Mucosa of gallbladder (tissue), 1 donor: ENCODE measurements at places on chromosomes 5 and 9. TPM values are rescaled to one million over a fixed set of nuclear protein-coding genes. Genes with fewer than 3 reads are reported as not detected.

TEX48 gene
- not detected for total RNA-seq

GRCh38 chr9:114003758-114004157, 74.3 kb downstream of the AMBP start:
- DNase-seq: peak; percentile 10

DNA sequence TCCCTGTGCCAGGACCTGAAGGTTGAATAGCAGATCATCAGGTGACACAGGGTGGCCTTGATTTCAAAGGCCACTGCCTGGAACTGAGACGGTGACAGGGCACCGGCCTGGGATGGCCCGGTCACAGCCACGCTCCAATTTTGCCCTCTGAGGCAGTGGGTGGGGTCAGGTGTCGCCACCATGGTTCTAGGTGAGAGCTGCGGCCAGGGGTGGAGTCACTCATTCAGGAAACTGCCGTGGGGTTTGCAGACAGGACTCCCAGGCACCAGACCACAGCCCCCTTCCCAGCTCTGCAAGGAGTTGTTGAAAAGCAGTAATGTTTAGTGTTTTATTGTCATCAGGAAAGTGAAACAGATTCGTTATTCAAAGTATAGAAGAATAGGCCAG, 17.3 kb upstream of the RNU6ATAC start:
- DNase-seq: no peak

ZNF366 gene
- 3.1 TPM for total RNA-seq

RELL2 gene
- total RNA-seq: 10.2 TPM

- no peak for DNase-seq
Observed at GRCh38 chr5:113170707-113171106, 194.1 kb downstream of the DCP2 start.

DNA sequence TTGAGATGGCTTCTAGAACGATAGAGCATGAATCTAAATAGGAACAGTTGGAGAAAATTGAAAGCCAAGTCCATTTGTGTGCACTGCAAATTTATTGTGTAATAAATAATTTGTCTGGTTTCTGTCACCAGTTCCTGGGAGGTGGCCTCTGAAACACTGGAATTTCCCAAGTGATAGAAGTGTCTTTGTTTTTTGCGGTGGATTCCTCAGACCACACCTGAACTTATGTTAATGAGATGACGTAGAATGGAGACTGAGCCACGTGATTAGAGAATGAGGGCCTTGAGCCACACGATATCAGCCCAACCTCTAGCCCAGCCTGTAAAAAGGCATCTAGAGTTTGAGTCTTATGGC, 105.1 kb downstream of the MSX2 start:
- no peak for DNase-seq

CDX1 gene
- total RNA-seq: 0.29 TPM

TOMM5 gene
- total RNA-seq: 53.9 TPM

TIGD6 gene
- total RNA-seq: 6.5 TPM

UNC5A gene
- 0.14 TPM for total RNA-seq

DNA sequence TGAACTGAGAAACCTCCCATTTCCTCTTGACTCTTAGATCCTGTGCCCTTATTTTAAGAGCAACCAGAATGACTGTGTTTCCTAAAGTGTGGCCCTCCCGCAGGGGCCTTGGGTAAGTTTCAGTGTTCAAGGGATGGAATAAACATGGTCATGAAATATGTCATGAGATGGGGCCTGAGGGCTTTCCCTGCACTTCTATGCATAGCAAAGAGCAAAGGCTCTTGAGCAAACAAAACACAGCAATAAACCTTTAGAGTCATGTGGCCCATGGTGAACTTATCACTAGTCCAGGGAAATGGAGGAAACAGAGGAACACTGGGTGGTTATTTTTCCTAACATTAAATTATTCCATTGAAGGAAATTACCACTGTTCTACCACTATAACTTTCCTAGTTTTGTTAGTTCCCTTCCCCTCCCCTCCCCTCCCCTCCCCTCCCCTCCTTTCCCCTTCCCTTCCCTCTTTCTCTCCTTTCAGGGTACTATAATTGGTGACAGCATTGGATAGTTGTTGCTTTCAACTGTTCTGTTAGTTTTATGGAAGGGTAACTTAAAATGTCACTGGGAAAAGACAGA, 72.4 kb downstream of the CTSL start:
- no peak for DNase-seq

DNA sequence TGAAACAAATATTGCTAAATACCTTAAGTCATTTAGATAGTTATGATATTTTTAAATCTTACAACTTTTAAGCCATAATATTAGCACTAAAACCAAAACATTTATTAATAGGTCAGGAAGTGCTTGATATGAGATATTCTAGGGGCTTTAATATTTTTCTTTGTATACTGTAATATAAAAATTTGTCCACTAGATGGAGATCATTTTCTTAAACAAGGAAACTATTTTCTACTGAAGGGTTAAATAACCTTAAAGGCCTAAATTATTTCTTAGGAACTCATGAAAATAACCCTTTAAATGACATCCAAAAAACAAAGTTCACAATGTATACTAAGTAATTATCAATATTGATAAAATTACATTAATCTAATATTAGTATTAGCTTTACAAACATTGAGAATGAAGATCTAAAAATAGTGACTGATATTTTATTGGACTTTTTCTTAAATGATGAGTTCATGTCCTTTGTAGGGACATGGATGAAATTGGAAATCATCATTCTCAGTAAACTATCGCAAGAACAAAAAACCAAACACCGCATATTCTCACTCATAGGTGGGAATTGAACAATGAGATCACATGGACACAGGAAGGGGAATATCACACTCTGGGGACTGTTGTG, 635.7 kb downstream of the RAB3C start:
- no peak for DNase-seq

DNA sequence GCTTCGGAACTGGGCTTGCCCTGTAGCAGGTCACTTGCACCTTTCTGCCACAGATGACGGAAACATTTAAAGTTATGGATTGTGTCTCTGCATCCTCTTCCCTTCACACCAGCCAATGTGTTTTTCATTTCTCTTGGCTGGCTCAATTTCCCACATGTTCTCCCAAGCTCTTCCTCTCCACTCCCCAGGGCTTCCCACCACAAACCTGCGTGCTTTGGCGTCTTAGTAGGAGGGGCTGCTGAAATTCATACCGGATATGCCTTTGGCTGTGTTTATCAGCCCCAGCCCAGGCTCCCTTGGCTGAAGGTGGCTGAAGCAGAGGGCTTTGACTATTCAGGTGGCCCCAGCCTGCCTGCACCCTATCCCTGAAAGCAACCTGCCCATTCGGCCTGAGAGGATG, 32.1 kb downstream of the ADRB2 start:
- DNase-seq: no peak

DNA sequence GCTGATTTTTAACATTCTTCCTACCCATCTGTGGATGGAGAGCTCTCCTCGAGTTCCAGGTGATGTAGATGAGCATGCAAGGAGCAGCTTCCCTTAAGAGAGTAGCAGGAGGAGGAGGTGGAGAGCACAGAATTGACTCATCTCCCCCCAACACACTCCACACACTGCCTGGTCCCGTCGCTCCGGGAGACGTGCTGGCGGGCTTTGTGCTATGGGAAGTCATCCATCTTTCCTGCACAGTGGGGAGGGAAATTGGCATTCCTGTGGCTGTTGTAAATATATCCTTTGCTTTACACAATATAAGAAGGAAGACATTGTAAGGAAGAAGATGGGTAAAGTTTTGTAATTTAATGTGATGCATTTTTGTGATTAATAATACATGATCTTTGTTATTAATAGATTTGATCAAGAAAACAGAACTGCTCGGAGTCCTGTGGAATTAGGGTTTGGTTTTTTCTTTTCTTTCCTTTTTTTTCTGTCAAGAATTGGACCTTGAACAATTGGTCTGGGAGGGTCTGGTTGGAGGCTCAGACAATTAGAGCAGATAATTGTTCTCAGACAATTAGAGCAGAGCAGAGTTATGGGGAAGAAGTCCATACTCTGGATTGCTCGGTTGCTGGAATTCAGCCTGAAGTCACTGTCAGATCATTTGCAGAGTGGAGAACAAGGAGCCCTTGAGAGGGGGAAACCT, 297.8 kb downstream of the GADD45G start:
- DNase-seq: no peak

ACOT12 gene
- total RNA-seq: 0.75 TPM

ANGPTL2 gene
- total RNA-seq: 55.2 TPM

DNA sequence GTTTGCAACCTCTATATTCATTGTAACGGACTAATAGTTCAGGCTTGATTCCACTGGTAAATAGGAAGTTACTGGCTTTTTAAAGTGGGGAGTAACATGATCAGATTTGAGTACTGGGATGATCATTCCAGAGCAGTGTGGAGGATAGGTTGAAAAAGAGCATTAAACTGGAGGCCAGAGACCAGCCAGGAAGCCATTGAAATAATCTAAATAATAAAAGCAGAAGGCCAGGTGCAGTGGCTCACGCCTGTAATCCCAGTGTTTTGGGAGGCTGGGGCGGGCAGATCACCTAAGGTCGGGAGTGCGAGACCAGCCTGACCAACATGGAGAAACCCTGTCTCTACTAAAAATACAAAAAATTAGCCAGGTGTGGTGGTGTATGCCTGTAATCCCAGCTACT, 56.0 kb upstream of the MSX2 start:
- no peak for DNase-seq

POLR1E gene
- 19.3 TPM for total RNA-seq

DNA sequence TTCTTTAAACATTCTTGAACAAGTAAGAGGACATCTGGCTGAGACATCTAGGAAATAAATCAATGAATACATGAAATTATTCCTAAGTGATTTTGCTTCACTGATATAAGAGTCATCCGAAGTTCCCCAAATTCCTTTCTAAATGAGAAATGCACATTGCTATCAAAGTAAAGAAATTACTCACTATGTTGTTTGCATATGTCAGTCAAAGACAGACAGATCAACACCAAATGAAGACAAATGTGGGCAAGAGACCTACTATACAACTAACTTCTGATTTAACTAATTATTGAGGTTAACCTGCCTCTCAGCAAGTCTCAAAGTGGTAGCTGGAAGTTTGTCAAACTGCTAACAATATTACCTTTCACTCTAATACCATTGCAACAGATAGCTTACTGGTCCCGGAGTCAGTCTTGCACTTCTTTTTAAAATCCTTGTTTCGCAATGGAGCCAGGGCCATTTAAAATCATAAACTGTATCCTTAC, 13.2 kb downstream of the TUT7 start:
- DNase-seq: no peak

- no peak for DNase-seq
Observed at GRCh38 chr9:89177944-89178829, at the start of gene SHC3. TSS of gene SHC3 (minus strand) at chr9:89178818. CDS start at chr9:89178460, 358 bp downstream.

IL5 gene
- total RNA-seq: not detected

LCN9 gene
- not detected for total RNA-seq

- no peak for DNase-seq
Observed at GRCh38 chr5:143215690-143216089, 187.8 kb downstream of the NR3C1 start.

DNA sequence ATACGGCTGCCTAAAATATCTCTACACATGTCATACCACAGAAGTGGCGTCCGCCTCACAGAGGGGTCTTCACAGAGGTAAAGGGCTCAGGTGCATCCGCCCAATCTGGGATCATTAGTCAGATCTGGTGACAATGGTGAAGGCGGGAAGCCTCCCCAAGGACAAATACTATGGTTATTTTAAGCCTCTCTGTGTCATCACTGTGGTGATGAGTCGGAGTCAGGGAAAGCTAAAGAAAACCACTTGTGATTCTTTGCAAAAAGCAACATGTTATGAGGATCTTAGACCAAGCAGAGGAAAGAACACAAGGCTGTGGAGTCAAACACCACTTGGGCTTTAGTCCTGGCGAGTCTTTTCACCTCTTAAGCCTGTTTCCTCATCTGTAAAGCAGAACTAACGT, 190.4 kb downstream of the DRD1 start:
- DNase-seq: no peak

- no peak for DNase-seq
Observed at GRCh38 chr5:132384506-132385050, 15.1 kb downstream of the SLC22A5 start.

SPATA9 gene
- 0.20 TPM for total RNA-seq

DNA sequence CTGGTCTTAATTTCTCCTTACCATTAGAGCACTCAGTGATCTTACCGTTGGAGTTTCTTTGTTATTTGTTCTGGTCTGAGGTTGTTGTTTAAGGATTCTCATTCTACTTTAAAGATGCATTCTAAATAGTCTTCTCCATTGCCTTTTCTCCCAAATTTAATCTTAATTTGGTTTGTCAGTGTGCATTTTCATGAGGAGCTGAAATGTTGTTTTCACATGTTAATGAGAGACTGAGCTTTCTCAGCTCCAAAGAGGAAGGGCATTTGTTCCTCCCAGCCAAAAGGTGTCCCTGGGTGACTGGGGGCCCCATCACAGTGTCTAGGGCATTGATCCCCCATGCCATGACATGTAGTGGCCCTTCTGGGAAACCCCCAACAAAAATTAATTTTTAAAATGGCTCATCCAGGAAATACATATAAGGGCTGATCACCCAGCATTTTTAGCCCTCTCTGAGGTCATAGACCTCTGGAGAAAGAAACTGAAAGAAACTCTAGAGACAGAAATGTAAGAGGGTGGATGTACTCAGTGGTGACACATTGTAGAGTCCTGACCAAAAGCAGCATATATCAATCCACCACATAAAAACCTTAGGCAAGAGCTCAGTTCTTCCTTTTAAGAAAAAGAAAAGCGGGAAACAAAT, 240.4 kb upstream of the RAI14 start:
- no peak for DNase-seq

C5orf24 gene
- total RNA-seq: 45.1 TPM

SPATA24 gene
- 7.3 TPM for total RNA-seq

GRCh38 chr9:35110327-35110761, 5.3 kb downstream of the ATOSB start:
- no peak for DNase-seq

CFAP77 gene
- total RNA-seq: not detected

DNA sequence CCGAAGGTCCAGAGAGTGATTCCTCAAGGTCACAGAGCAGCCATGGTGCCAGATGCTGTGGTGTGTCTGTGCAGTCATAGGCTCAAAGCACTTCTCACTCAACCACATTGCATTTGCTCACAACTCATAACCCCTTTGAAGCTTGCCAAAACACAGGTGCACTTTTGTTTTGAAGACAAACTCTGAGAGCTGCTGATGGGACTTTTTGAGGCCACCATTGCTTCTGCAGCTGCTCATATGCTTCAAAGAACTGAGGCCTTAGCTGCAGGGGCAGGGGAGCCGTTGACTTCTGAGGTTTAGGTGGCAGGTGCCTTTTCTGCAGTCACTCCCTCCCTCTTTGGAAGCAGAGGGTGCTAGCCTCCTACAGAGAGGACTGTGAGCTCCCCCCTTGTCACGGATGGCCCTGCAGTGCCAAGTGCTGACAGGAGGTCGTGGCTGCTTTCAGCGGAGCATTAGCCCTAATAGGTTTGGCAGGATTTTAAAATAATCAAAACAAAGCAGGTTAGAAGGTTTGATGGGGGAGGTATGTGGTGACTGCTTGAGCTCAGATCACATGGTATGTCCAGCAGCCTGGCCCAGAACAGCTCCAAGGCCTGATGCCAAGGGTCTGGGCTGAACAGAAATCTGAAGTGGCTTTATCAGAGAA, 232.1 kb downstream of the MAN2A1 start:
- DNase-seq: no peak

GRCh38 chr9:93112864-93113389, 16.9 kb downstream of the CARD19 start:
- no peak for DNase-seq

NPR3 gene
- total RNA-seq: 6.5 TPM
